Stomach (tissue), 19 donors: ENCODE measurements at places on chromosomes 5 and 9. TPM values are rescaled to one million over a fixed set of nuclear protein-coding genes. Genes with fewer than 3 reads are reported as not detected.

GRCh38 chr5:65047225-65047624 is 278.5 kb downstream of the CWC27 start:
- no peak for DNase-seq

- no peak for DNase-seq
Measured at GRCh38 chr5:75993183-75993582, 90.0 kb upstream of the SV2C start.

Gene ADAMTS12
- not detected for total RNA-seq

GRCh38 chr9:130331573-130331972 is 66.0 kb downstream of the HMCN2 start:
- DNase-seq: peak; percentile 31

Gene ZNF658
- 4.8 TPM for total RNA-seq

GRCh38 chr5:180140571-180140970 is 68.4 kb downstream of the RASGEF1C start:
- DNase-seq: peak; percentile 1

DNA sequence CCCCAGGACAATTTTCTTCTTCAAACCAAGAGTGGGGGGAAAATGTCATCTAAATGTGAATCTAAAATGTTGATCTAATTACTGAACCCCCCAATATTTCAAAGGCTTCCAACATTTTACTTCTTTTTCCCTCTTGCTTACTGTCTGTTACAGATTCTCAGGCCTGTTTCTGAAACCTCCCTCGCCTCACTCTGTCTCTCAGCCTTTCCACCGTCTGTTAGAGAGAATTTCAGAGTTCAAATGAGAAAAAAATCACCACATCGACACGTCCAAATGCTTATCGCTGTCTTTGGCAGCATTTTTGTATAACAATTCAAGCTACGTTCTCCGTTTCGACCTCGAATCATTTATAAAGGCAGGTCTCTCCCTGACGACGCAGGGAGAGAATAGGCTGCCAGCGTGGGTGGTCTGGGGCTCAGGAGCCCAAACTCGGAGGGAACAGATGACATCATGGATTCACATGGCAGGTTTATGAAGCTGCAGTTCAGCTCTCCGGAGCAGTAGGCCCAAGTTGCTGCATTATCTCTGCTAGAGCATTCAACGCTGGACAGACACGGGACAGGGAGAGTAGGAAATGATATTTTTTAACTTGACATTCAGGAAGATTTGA is 139.8 kb downstream of the GAS1 start:
- DNase-seq: peak; percentile 85

- peak; percentile 5 for DNase-seq
Measured at GRCh38 chr5:25056836-25057235, 412.1 kb upstream of the CDH10 start.

GRCh38 chr5:30034870-30035269 is 1158.6 kb upstream of the CDH6 start:
- DNase-seq: no peak

DNA sequence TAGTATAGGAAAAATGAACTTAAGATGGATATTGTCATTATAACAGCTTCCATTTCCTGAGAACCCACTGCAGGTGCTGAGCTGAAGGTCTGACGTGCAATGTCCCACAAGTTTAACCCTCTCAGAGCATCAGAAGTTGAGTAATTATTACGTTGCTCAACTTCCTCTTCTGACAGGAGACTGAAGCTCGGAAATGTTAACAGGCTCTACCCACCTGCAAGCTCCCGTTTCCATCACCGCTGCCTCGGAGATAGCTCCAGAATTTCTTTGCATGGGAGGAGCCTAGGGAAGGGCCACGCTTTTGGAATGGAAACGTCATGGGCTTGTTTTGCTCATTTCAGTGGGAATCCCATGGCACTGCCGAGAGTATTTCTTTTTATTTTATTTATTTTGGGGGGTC is 1.0 kb upstream of the NTMT1 start:
- no peak for DNase-seq

Gene HSPB3
- total RNA-seq: not detected
